ENCODE measurements at places on chromosomes 7 and 10.

- DNase-seq, result no peak
Observed at GRCh38 chr7:357531-358209, 67.7 kb downstream of the FOXL3 start.

- no peak for DNase-seq
Observed at GRCh38 chr7:30559611-30560010, 35.1 kb upstream of the GARS1 start.

DNA sequence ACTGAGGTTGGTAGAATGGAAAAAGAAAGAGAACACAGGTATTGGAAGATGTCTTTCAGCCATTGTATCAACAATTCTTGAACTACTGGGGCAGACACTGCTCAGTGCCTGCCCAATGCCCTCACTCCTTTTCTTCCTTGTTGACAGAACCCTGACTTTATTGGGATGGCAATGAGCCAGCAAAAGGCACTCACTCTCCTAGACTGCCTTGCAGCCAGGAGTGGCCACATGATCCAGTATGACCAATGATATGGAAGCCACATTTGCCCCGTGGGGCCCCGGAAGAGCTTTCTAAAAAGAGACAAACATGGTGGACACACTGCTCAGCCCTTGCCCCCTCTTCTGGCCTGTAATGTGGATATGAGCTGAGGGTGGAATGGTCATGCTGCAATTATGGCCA is 88.6 kb upstream of the ZNF716 start:
- no peak for DNase-seq

- no peak for DNase-seq
Observed at GRCh38 chr10:71920540-71921323, 43.5 kb upstream of the CHST3 start.

DNA sequence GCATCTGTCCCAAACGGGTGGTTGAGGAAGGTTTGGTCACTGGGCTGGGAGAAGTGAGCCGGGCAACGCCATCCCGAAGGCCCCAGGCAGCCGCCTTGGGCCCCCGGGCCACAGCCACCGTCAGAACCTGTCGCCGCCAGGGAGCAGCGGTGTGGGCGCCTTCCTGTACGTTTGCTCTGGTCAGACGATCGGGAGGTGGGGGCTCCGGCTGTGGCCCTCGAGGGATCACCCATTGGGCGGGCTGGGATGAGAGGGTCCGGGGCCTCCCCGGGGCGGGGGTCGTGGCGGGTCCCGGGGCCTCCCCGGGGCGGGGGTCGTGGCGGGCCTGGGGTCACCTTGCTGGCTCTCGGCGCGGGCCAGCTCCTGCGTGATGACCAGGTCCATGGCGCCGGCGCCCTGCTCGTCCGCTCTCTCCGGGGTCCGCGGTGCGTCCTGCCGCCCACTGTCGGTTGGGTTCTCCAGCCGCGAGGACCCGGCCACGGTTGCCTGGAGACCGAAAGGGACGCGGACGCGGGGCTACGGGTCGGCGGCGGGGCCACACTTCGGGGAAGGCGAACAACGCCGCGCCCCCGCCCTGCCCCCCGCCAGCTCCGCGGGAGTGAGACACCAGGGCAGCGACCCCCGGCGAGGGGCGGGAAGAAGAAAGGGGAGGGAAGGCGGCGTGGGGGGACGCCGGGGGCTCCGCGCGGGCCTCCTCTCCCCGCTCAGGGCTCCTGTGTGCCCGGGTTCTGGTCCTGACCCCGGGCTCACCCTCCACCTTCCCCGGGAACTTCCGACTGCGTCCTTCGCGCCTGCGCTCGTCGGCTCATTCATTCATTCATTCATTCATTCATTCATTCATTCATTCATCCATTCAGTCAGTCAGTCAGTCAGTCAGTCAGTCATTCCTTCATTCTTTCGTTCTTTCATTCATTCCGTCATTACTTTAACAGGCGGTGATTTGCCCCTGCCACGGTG is at the start of gene CFAP46:
Gene CFAP46, minus strand, starts transcription at position 470 of the 957 bp plus-strand sequence. Its CDS starts 86 bp downstream, at position 384.
- peak; percentile 24 for DNase-seq

DNA sequence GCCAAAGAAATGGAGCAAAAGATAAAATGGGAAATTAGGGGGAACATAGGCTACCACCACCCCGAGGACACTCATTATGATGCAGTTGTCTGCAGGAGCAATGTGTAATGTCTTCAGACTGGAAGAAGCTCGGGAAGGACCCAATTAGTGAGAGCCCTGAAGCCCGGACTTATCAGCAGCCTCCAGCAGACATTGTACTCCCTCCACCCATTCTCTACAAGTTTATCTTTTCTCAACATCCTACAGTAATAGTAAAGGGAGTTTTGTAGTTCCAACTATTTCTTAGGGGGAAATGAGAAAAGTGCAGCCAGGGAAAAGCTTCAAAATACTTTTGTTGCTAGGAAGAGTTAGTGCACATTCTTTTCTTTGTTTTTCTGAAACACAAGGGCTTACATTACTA is 657.3 kb upstream of the COBL start:
- DNase-seq, result no peak

- no peak for DNase-seq
Observed at GRCh38 chr7:962401-963081, 8.1 kb upstream of the ADAP1 start.

GRCh38 chr7:136053689-136054485 is 76.7 kb upstream of the MTPN start:
- no peak for DNase-seq

DNA sequence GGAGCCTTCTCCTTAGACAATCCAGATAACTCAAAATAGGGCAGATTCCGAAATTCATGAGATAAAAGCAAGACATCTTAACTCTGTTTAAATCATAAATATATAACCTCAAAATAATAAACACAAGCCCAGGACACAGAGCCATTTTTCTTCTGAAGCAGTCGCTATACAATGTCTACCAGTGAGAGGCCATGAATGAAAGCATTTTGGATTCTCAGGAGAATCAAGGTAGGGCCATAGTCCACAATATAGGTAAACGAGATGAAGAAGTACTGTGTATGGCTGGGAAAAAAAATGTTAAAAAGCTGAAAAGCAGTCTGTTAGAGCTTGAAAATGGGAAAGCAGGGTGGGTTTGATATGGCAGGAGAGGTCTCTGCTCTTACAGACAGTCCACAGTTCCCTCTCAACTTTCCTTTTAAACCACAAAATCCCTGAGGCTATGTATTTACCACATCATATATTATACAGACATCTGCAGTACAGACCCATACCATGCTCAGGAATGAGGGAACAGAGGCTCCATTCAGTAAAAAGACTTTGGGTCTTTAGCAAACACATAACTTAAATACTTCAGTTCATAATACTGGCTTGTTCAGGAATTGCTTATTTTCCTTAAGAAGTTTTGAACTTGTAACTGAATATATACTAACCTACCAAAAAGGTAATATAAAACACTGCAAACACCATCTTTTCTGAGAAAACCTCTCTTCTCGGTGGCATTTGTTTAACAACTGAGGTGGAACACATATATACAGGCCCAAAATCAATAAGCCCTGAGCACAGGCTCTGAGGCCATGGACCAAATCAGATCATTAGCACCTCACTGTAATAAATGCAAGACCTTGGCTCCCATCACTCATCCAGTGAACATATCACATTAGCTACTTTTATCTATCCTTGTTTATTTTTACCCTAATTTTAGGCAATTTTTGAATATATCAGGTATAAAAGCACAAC is 109.3 kb downstream of the SORBS1 start:
- DNase-seq, result no peak

DNA sequence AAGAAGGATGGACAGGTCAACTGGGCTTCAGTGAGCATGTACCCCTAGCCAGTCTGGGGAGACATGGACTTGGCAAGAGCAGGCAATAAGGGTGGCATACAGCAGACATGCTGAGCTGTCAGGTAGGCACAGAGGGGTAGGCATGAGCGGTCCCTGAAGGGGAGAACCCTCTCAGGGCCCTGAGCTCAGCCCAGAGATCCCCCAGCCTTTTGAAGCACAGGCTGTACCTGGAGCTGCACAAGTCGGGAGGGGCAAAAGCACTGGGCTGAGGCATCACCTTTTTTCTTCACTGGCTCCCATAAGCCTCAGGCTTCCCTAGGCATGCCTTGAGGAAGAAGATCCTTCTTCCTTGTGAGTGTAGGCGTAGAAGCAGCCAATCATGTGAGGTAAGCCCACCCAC is 42.3 kb downstream of the ZNF727 start:
- no peak for DNase-seq

DNA sequence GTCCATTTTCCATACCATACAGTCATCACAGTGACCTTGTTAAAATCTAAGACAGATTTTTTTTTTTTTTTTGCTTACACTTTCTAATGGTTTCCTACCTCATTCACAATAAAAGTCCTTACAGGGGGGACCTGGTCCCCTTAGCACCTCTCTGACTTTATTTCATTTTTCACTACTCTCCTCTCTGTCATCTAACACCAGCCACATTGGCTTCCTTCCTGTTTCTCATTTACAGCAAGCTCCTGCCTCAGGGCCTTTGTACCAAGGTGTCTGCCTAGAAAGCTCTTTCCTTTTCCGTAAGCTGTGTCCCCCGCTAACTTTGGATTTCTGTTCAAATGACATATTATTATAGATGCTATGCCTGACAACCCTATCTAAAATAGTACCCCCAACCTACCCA is 27.7 kb downstream of the CC2D2B start:
- DNase-seq, result no peak

- no peak for DNase-seq
Observed at GRCh38 chr10:132422903-132423825, 26.2 kb downstream of the PWWP2B start.

DNA sequence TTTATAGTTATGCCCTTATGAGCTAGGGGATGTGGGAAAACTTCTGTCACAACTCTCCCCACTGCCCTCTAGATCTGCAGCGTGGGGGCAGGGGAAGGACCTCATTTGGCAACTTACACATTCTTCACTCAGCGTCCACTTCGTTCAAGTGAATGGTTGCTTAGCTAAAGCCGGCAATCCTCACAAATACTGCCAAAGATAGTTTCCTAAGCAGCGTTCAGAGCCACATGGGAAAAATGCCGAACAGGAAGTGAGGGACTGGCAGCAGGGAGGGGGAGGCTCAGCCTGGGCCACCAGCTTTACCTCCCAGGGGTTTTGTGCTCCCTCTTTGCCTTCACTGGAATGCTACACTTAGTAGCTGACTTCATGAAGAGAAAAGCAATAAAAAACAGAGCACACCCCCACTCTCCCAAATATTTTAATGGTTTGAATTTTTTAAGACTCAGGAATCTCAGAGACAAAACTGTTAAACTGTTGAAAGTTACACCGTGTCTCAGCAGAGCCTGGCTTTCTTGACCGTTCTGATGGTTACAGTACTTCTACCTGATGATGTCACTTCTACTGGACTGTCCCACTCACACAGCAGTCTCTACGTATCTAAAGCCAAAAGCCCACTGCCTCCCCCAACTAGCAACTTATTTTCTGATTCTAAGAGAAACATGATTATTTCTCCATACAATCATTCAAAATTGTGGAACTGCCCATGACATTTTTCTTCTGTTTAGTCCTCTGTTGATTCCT is 10.4 kb downstream of the GRM3 start:
- no peak for DNase-seq

GRCh38 chr10:131994435-131994834 is 12.7 kb upstream of the BNIP3 start:
- no peak for DNase-seq

GRCh38 chr10:52111101-52111891 is 202.8 kb upstream of the DKK1 start:
- no peak for DNase-seq

- DNase-seq, result no peak
Observed at GRCh38 chr10:123633636-123634035, 32.5 kb upstream of the GPR26 start.

GRCh38 chr7:18117482-18117881 is 89.8 kb upstream of the PRPS1L1 start:
- no peak for DNase-seq

DNA sequence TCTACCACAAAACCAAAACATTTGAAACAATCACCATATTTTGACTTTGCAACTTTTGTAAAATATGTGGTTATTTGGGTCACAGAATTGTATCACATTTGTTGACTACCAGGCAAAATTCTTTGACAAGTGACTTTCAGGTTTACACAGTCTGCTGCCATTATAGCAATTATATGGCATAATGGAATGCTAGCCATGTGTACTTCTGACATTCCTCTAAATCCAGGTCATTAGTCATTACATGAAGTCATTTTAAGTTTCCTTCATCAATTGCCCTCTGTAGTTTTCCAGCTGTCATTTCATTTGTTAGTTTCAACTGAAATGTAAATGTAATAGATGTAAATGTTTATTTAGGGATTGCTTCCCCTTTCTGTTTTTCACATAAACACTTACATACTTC is 137.5 kb downstream of the IMMP2L start:
- no peak for DNase-seq

DNA sequence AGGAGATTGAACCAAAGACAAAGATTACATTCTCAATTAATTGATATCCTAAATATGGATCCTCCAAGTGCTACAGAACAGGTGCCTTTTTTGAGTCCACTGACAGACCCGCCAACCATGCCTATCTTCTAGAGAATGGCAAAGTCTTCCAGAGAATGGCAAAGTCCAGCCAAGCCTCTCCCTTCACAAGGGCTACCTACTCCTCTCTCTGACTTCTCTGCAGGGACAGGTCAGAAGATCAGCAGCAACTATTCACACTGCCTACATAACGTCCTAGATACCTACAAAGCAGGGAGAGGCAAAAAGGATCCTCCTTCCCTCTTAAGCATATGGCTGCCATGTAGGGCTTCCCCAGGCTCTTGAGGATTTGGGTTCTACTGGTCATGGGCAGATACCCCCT is 12.4 kb downstream of the UBE2H start:
- DNase-seq, result no peak

DNA sequence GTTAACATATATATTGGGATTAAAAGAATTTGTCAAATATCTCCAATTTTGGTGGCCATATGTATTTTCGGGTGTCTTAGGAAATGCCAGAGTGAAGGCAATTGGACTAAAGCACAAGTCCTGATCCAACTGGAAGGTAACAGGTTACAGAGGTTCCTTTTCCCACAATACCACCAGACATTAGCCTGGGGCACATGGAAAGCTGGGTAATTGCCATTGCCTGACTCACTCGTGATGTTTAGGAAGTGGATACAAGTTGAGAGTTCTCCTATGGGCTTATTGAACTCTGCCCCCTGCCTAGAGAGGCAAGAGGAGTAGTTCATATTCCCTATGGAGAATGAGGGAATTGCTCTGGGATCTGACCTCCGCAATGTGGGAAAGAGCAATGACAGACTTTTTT is 5.7 kb downstream of the DNAH11 start:
- DNase-seq, result no peak

All from stimulated activated CD4-positive, alpha-beta T cell treated with anti-CD3 and anti-CD28 coated beads, Interleukin-4, amount 100 ng/mL, for 1 hour (primary cell).